ENCODE measurements at places on chromosomes 3 and 15.

GRCh38 chr3:119562307-119562961 is 3.0 kb upstream of the CD80 start:
- DNase-seq: no peak

- no peak for DNase-seq
Observed at GRCh38 chr3:66489581-66489980, 11.2 kb downstream of the LRIG1 start.

- no peak for DNase-seq
Observed at GRCh38 chr3:64290864-64291263, 65.6 kb upstream of the PRICKLE2 start.

DNA sequence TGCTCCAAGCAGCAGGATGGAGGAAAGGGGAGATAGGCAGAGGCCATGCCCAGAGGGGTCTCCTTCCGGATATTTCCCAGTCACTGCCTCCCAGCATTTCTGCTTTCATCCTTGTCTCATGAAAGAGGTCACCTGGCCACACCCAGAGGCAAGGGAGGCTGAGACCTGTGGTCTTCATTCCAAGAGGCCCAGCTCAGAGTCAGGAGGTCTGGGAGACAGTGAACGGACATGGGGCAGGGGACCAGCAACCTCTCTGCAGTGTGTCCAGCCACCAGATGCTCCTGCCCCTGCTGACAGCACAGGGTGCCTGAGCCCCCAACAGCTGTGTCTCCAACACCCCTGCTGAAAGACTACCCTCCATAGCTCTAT is 111.2 kb downstream of the CHSY1 start:
- DNase-seq: no peak

GRCh38 chr3:13812034-13812471 is 67.8 kb downstream of the WNT7A start:
- DNase-seq: no peak

GRCh38 chr3:161221806-161222600 is 892 bp downstream of the NMD3 start:
- DNase-seq: no peak

- DNase-seq: no peak
Observed at GRCh38 chr3:134552784-134553183, 66.9 kb downstream of the CEP63 start.

GRCh38 chr15:31389576-31389975 is 62.9 kb downstream of the KLF13 start:
- DNase-seq: no peak
